B cell (primary cell): ENCODE measurements at places on chromosomes 5 and 9.

DNA sequence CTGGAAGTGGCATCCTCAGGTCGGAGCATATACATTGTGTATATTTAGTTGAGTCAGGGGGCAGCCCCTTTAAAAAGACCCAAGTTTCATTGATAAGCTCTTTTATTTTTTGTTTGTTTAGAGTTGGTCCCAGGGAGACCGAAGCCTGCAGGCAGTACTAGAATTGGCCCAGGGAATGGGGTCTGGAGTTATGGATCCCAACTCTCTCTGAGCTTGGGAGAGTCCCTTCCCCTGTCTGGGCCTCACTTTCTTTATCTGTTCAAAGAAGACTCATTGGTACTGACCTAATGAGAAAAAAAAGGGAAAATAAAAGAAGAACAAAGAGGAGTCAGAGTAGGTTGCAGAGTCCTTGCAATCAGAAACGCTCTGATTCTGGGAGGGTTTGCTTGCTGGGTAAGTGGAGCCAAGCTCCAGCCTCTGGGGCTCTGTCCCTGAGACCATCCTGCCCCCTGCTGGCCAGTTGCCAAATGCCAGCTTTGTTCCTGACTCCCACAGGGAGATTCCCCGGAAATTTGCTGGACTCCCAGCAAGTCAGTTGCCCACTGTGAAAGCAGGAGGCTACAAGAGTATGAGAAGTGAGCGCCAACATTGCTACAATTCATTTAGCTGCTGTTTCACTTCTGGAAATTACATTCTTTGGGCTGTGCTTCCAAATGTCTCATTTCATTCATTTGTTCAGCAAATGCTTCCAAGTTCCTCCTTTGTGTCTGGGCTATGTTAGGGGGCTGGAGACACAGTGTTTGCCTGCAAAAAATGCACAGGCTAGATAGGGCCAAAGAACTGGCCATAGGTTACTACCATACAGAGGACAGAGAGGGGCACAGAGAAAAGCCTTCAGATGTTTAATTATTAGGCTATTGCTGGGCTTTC, 156.2 kb downstream of the MELK start:
- DNase-seq: peak; percentile 68

- no peak for DNase-seq
Measured at GRCh38 chr5:150553911-150554310, 46.0 kb downstream of the NDST1 start.

- DNase-seq: no peak
Measured at GRCh38 chr9:37454238-37454637, 11.0 kb downstream of the ZBTB5 start.

DNA sequence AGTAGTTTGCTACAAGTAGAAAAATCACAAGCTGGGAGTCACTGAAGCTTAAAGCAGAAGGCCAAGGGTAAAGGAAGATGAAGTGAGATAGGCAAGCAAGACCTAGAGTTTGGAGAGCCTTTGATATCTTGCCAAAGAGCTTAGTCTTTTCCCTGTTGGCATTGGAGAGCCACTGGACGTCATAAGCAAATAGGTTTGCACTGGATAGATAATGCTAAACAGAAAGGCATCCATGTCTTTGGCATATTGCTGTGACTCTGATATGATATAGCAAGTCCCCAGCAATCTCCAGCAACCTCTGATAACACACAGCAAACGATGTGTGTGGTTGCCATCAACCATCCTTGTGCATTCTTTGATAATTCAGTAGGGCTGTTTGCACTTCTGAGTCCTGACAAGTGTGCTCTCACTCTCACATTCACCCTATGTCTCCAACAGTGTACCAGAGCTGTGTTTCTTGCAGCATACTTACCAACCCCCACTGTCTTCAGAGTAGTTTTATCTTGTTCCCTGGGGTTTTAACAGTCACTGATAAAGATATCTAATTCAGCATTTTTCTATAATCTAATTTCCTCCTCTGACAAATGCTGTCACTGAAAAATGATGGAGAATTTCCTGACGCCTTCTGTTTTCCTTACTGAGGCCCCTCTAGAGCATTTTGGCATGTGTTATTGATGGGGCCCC, 16.9 kb upstream of the FREM1 start:
- no peak for DNase-seq

DNA sequence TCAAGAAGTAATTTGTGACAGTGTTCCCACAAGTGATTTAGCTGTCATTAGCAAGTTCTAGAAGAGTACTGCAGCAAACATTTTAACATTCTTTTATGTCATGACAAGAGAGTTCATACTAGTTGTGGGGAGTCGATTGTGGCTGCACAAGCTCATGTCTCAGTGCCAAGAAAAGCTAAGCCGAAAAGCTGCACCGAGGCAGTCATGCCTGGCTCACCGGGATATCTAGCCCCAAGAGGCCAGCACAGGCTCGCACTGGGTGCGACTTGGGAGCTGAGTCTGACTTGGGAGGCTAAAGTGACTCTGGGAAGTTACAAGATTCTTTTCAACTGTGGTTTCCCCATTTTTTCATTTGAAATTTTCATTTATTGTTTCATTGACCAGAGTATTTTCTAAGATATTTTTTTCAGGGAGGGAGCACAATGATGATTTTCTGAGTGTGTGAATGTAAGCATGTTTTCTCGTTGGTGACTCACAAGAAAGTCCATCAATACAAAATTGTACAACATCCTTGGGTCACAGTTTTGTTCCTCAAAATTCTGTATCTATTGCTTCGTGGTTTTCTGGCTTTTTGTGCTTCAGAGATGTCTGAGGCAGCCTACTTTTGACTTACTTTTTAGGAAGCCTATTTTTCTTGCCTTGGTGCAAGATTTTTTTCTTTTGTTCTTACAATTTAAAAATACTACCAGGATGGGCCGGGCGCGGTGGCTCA, 18.7 kb downstream of the CAST start:
- no peak for DNase-seq

- DNase-seq: no peak
Measured at GRCh38 chr5:123282444-123282843, 140.8 kb downstream of the CEP120 start.

DNA sequence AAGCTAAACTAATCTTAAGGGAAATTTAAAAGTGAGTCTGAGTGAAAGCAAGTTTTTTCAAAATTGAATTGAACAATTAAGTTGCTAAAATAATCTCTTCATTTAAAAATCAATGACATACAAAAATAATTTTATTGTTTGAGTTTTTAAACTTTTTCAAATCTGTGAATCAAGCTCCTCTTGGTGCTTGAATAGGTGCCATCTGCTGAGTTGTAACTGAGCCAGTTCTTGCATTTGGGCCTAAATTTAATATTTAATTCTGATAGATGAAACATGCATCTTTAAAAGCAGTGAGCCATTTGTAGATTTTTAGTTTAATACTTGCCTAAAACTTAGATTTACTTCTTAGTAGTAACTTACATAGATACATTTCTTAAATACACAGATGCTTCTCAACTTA, 31.8 kb downstream of the SPATA31D1 start:
- DNase-seq: no peak

- no peak for DNase-seq
Measured at GRCh38 chr5:136087961-136088871, 44.4 kb upstream of the SMAD5 start.

DNA sequence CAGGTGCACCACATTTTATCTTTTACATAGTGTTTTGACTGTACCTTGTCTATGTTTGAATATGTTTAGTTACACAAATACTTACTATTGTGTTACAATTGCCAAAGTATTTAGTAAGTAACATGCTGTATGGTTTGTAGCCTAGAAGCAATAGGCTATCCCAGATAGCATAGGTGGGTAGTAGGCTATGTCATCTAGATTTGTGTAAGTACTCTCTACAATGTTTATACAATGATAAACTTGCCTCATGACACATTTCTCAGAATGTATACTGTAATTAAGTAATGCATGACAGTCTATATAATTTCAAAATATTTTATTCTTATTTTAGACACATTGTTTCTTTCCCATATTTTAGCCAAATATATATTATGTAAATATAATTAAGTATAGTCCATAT, 836.8 kb upstream of the CDH9 start:
- DNase-seq: no peak

GRCh38 chr5:95777441-95777840, 45.1 kb downstream of the GLRX start:
- no peak for DNase-seq

DNA sequence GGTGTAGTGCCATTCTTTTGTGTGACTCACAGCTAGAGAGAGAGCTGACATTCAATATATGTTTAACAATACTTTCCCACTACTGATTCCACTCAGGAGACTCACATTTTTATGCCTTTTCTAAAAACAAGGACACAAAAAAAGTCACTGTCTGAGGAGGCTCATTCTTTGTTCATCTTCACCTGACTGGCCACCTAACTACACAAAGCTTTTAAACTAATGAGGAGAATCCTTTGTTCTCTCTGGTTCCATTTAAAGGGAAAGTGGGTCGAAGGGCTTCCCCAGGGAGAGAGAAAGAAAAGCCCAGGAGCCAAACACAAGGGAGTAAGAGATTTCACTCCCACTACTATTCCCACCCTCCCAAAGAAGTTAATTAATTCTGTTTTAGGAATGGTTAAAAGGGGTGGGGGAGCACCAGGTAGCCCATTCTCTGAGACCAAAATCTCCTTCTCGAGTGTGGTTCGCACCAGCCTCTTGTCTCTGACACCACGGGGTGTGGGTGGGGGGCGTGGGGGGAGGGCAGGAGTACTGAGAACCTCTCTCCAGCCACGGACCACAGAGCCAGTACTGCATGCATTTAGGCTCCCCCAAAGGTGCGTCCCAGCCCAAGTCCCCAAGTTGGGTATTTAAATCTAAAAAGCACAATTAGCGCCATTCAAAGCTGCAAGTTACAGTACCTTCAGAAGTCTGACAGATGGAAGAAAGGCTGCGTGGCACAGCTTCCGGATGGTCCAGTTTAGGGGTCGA, 747 bp downstream of the TRPM3 start:
- no peak for DNase-seq

DNA sequence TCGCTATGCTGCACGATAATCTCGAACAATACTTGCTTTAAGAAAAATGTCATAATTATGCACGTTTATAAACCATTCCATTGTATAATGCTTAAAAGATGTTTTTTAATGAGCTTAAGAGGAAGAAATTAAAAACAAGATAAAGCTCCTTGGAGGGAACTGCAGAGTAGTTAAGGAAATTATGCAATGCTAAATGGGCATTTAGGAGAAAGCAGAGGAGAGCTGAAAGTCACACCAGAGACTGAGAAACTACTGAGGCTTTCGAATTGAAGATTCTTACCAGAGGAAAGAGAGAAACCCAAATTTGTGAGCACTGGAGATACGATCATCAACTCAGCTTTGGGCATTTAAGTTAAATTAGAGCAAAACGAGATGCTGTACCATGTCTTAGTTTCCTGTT, 119.4 kb downstream of the CDH10 start:
- no peak for DNase-seq

DNA sequence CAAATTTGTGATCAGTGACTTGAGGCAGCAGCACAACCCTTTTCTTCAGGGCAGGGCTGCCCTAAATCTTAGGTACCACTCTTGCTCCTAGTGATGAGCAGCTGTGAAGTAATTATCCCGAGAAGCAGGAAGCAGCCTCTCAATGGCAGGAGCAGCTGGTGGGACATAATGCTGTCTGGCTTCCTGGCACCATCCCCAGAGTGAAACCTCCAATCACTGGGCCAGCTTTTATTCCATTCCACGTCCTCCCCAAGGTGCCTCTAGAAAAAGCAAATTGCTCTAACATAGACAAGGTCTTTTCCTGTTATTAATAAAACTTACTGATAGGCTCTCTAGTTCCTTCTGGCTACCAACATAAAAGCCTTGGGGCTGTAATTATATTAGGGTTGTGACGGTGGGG, 154.0 kb downstream of the FRMD3 start:
- DNase-seq: no peak

DNA sequence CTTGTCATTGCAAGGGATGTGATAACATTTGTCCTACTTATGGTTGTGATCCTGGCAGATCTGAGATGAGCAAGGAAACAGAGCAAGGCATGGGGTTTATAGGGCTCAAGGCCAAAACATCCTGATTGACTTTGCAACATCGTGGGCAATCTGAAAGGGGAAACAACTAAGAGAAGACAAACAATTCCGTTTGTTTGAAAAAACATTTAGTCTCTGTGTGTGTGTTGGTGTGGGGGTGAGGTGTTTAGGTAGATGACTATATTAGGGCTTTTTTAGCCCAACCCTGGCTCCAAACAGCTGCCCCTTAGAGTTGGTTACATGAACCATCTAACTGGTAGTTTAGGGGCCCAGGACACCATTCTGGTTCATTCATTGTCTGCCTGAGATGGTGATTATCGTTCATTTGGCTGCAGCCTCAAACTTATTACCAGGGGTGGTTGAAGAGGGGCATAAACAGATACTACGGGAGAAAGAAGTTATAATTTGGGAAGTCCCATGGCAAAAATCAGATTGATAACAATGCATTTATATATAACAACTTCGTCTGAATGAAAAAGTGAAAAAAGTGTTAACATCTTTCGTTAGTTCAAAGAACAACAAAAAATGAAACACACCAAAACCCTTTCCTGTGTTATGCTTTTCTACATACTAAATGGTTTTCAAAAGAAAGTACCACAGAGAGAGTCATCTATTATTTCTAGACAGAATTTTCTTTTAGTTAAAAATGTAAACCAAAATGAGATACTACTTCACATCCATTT, 5.7 kb downstream of the FYB1 start:
- no peak for DNase-seq

DNA sequence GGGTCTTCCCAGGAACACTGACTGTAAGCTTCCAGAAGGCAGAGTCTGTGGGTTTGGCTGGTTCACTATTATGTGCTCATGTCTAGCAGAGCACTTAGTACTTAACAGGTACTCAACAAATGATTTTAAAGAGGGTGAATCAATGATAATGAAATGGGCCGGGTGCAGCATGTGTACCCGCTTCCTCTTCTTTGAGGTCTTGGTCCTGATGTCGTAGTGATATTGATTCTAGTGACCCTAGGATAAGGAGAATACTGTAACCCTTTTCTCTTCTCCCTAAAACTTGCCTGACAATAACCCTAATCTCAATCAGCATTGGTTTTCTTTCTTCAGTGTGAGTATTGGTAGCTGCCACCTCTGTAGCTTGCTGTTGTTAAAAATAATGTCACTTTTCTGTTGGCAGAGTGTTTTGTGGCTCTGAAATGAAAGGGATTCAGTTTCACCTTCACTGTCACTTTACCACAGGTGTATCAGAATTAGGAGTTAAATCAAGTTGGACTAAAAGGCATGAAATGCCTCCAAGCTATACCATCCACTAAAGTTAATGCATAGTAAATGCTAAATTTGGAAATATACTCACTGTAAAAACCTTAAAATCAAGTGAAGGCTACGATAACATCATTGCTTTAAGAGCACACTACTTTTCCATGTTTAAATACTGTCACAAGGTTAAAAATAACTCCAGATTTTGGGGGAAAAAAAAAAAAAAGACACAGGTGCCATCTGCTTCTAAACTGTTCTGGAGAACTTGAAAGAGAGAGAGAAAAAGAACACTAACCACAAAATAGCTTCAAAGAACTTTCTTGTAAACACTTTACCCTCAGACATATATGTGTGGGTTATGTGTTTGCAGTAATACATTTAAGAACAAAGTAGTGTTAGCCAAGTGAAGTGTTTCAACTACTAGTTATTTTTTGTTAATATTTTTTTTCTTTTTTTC, 6.0 kb downstream of the CAMK4 start:
- DNase-seq: no peak

- no peak for DNase-seq
Measured at GRCh38 chr9:23752859-23753258, 73.2 kb downstream of the ELAVL2 start.
